AG10803 (cell line): ENCODE measurements at places on chromosomes 11 and 22.

- no peak for DNase-seq
These were observed 14.4 kb downstream of the MUC15 start for GRCh38 chr11:26557666-26558065.

DNA sequence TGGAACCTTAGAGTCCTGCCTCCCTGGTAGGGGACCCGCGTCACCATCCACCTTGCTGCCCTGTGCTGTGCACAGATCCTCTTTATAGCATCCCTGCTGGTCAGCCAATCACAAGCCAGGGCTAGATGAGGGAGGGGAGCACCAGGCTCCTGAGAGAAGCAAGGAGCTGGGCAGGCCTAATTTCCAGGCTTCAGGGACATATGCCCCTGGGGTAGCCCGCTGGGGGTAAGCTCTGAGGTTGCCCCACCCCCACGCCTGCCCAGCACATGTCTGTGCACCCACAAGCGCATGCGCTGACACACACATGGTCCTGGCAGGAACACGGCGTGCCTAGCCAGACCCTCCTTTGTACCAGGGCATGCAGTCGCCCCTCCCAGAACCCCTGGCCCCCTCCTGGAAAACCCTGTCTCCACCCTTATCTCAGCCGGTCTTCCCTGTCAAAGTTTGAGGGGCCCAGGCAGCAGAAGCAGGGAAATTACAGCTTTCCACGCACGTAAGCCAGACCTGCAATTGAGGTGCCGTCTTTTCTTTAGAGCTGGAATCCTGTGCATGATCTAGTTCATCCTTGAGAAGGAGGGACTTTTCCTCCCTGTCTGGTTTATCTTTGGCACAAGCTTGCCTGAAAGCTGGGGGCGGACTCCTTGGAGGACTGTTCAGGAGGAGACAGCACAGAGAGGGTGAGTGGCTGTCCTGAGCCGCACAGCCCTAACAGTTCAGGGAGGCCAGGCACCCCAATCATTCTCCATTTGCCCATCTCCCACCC lies 2.1 kb downstream of the SSTR3 start:
- no peak for DNase-seq

DNA sequence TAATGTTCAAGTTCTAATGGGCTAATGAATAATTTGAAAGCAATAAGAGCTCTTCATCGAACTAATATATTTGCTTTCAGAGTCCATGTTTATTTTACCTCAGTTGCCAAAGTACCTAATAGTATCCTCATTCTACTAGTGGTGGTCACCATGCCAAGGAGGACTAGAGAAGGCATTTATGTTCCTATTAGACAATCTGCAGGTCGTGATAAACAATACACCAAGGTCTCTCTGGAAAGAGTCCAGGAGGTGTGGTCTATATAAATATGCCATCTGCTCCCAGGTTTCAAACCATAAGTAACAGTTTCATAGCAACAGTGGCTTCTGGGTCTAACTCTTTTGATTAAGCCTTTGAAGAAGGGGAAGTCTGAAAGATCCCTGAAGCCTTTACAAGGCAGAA lies 42.9 kb downstream of the ARFGAP3 start:
- no peak for DNase-seq

DNA sequence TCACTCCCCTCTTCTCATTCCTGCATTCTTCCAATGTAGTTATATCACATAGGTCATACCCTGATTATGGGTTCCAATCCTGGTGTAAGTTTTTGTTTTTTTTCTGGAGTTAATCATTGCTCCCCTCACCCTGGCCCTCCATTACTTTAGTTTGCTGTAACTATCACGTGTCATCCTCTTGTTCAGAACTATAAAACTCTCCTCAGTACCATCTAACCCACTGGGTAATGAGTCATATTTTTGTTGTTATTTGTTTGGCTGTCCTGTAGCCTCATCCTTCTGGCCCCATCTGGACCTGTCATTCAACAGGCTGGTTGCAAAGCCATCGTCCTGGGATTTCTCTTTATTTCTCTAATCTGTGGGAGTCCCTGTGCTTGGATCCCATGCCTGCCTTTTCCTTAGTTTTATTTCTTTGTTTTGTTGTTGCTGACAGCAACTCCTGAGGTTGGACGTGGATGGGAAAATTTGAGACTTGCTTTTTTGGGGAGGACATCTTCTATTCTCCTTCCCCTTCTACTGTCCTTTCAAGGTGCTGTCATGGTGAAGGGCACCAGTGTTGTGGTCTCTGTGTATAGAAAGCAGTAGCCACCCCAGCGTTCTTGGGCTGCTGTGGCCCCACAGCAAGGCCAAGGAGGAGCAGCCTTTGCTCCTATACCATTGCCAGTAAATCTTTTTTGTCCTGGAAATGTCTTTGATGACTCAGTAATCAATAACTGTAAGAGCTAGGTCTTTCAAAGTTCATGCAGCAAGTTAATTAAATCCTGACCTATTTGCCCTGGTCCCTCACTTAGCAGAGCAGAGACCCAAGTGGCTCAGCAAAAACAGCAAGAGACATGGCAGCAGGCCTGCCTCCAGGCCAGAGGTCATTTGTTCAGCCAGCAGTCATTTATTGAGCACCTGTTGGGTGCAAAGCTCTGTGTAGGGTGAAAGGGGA lies 82.5 kb downstream of the C22orf31 start:
- DNase-seq, result no peak

DNA sequence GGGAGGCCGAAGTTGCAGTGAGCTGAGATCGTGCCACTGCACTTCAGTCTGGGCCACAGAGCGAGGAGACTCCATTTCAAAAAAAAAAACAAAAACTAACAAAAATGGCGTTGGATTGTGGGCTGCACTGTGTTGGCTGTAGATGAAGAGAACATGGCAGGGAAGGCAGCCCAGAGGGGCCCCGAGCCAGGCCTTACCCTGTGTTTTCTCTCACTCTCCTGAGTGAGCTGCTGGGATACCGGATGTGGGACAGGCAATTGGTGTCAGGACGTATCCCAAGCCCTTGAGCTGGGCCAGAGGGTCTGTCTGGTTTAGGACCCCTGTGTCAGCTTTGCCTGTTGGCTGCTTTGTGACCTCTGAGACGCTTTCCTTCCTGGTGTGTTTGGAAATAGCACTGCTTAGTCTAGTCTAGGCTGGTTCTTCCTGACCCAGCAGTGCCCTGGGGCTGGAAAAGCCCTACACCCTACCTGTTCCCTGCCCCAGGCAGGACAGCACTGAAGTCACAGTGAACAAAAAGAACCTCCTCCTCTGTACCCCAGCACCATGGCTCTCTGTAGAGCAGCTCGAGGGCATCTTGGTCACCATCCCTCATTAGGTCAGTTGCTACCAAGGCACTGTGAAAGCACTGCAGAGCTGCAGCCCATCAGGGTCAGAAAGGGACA lies 17.8 kb downstream of the CHADL start:
- no peak for DNase-seq

DNA sequence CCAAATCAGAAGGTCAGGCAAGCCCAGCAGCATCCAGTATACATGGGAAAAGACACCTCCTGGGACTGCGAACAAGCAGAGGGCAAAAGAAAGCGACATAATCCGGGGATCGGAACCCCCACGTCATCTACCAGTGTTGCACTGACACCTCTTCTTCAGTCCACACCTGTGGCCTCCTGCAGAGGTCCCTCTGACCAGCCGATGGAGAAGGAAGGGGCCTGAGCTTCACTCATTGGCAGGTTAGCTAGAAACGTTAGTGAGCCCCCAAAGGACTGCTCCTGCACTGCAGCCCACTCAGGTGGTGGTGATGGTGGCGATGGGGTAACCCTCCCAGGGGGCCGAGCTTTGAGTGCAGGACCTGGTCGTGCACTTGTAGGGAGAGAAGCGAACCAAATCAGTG lies 22.1 kb downstream of the ASCL2 start:
- no peak for DNase-seq

DNA sequence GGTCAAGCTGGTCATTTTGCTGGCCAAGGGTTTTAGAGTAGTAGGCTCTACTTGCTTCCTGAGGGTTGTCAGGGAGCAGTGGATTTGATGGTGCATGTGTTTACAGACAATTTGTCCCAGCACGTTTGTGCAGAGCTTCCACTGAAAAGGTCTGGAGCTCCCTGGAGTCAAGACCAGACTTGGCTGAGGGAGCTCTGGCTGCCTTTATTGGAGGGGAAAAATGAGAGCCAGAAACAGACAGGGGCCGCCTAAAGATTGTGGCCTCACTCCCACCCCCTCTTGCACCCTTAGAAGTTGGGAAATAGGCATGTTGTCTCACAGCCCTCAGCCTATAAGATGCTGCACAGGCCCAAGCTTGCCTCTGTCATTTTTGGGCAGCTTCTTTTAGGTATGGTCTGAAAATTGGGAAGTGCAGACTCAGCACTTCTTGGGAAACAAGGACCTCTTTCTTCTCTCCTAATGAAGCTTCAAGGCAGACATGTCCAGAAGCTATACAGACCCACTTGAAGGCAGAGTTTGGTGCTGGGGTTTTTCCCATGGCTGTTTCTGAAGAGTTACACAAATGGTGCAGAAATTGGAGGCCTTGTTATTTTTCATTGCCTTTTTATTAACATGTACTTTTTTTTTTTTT lies 55.1 kb downstream of the AMOTL1 start:
- no peak for DNase-seq

- no peak for DNase-seq
These were observed 139.1 kb upstream of the MTMR2 start for GRCh38 chr11:96063053-96063452.

GRCh38 chr11:27234043-27234668 lies 128.9 kb downstream of the CCDC34 start:
- peak; percentile 99 for DNase-seq

GRCh38 chr11:111540937-111541253 lies 375 bp downstream of the LAYN start:
- DNase-seq, result no peak

DNA sequence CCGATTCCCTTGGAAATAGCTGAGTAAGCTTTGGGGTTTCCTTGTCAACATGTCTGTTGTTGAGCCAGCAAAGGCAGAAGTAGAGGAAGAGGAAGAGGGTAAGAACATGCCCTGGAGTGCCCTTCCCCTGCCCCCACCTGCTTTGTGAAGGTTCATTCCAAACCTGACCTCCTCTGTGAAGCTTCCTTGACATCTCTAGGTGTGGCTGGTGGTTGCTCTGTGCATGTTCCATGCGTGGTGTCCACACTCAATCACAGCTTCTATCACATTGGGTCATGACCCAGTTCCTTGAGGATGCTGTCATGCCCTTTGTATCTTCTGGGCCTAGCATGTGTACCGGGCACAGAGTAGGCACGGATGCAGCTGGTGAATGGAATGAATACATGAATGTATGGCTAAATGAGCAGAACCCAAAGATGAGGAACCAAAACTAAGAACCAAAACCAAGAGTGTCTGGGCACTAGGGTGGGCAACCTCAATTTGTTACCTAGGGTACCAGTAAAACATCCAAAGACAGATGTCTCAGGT lies 23.7 kb upstream of the FXYD6 start:
- no peak for DNase-seq

DNA sequence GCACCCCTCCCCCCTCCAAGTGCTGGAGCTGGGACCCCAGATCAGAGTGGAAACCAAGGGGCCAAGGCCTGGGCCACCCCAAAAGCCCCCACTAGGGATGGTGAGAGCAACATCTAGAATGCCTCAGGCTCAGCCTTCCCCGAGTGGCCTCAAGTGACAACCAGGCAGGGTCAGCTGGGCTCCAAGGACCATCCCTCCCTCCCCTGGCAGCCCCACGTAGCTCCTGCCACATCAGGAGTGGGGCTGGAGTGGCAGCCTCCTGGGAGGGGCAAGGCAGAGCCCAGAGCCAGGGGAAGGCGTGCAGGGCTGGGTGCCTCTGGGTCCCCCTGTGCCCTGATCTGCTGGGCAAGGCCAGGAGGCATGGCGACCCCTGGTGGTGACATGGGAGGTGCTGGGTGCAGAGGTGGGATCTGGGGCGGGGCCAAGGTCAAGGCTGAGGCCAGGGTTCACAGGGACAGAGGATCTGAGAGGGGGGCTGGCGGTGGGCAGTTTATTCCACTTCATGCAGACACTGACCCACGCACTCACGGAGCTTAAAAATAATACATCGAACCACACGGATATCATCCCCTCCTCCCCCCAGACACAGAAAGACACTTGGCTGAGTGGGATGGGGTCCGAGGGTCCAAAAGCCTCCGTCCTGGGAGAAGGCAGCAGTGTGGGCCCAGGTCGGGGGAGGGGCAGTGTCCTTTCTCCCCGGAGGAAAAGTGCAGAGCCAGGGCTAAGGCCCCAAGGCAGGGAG lies 15.8 kb upstream of the EHD1 start:
- DNase-seq, result peak; percentile 65

DNA sequence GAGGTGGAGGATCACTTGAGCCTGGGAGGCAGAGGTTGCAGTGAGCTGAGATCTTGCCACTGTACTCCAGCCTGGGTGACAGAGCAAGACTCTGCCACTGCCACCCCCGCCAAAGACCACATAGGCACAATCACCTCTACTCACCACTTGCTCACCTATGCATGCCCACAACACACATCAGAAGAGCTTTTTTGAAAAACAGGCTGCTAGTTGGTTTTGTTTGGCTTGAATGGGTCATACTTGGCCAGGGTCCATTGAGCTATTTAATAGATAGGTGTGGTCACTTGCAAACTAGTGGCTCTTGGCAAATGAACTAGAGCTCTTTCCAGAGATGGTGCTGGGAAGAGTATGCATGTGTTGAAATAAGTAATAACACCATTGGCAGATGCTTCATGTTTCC lies 80.1 kb downstream of the EMSY start:
- DNase-seq, result peak; percentile 84

GRCh38 chr22:41458161-41458728 lies 10.2 kb downstream of the PHF5A start:
- DNase-seq, result no peak

DNA sequence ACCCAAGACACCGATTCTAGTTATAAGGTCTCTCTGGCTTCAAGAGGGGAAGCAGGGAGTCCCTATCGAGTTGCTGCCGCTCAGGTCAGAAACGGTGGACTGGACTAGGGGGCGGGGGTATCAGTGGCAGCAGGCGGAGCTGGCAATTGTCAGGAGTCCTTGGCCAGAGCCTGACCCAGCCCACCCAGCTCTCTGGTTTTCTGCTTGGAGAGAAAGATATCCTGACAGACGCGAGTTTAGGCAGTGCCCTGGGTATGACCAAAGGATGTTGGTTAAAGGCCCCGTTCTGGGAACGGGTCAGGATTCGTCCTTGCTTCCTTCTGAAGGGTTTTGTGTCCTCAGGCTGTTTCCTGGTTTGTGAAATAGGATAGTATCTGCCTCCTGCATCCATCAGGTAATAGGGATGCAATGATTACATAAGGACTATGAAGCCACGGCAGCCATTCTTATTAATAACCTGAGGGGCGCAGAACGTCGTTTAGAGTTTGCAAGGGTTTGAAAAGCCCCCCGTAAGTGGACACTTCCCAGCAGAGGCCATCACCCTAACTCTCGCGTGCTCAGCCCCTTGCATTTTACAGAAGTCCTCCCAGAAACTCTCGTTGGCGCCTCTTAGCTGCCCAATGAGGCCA lies 700 bp upstream of the DEPDC5 start:
- DNase-seq, result no peak
